ENCODE measurements at places on chromosomes 2 and 18. TPM values are rescaled to one million over a fixed set of nuclear protein-coding genes. Genes with fewer than 3 reads are reported as not detected.
A peak's percentile ranks its signal among the peaks of the same experiment; 100 is the strongest.

SF3B6 gene
- 89.5 TPM for total RNA-seq

UGT1A3 gene
- total RNA-seq: not detected

PARD3B gene
- 26.7 TPM for total RNA-seq

NETO1 gene
- not detected for total RNA-seq

TRIM43 gene
- not detected for total RNA-seq

DNA sequence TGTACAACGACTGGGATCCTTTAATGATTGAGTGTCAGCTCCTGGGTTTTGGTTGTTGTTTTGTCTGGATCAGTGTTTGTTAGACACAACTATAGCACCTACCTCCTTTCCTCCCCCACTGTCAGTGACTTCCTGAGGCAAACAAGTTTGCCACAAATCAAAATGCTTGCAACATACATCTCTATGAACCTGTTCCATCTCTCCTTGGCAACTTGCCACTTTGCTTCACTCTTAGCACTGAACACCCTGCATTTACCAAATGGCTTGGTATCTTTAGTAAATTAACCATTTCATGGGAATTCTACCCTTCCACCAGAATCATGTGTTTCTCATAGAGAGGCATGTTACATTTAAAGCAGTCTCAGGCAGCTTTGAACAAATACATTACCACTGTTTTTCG is 301.1 kb upstream of the TANK start:
- H3K36me3 ChIP-seq: no peaks in the 10 kb centered on the region
- H3K27ac ChIP-seq: no peak overlapping the region
- H3K4me1 ChIP-seq: peaks cover 10% of the 10 kb centered on the region
- no peaks in the 10 kb centered on the region for H3K27me3 ChIP-seq
- H3K4me3 ChIP-seq: no peak overlapping the region

DNA sequence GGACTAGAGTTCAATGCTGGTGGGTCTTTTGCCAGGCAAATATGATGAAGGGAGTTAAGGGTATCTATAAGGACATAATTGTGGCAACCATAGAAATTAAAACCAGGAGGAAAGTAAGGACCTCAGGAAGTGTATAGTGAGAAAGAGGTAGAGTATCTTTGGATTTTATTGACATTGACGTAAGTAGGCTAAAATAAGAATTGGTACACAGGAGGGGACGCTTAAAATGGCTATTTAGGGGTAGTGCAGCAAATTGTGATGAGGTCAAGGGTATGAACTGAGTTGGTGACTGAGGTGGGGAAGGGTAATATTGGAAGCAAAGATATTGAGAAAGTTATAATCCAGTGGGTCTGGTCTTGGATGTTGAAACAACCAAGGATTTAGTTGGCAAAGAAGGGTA is 42.7 kb downstream of the MARCHF7 start:
- no peak overlapping the region for H3K27ac ChIP-seq
- H3K4me1 ChIP-seq: peaks cover 22% of the 10 kb centered on the region
- H3K27me3 ChIP-seq: no peaks in the 10 kb centered on the region
- DNase-seq: no peak
- H3K36me3 ChIP-seq: peaks cover 43% of the 10 kb centered on the region

DNA sequence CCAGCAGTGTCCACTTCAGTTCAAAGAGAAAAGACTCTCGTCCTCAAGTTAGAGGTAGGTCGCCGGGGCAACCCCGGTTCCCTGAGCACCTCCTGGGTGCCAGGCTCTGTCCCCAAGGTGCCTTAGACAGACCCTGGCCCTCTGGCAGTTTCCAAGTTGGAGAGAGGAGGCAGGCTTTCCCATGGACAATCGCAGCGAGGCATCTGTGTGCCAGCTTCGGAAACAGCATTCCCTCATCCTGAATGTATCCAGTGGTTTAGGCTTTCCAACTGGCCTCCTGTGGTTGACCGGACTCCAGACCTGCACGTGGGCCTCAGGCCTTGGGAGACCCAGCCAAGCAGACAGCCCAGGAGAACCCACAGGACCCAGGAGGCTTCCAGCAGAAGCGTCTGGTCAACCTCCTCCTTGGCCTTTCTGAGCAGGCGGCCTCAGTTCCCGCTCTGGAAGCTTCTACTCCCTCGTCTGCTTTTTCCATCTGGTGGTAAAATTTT is 70.3 kb downstream of the KCNF1 start:
- no peak overlapping the region for H3K27ac ChIP-seq
- no peak for DNase-seq
- peaks cover 2% of the 10 kb centered on the region for H3K4me1 ChIP-seq
- H3K36me3 ChIP-seq: no peaks in the 10 kb centered on the region
- peaks cover 27% of the 10 kb centered on the region for H3K27me3 ChIP-seq
- no peak overlapping the region for H3K4me3 ChIP-seq

GRCh38 chr2:37896319-37896718 is 28.8 kb upstream of the RMDN2 start:
- no peaks in the 10 kb centered on the region for H3K27me3 ChIP-seq
- H3K27ac ChIP-seq: no peak overlapping the region
- H3K4me1 ChIP-seq: peaks cover 52% of the 10 kb centered on the region
- peaks cover 3% of the 10 kb centered on the region for H3K36me3 ChIP-seq
- no peak overlapping the region for H3K4me3 ChIP-seq

DNA sequence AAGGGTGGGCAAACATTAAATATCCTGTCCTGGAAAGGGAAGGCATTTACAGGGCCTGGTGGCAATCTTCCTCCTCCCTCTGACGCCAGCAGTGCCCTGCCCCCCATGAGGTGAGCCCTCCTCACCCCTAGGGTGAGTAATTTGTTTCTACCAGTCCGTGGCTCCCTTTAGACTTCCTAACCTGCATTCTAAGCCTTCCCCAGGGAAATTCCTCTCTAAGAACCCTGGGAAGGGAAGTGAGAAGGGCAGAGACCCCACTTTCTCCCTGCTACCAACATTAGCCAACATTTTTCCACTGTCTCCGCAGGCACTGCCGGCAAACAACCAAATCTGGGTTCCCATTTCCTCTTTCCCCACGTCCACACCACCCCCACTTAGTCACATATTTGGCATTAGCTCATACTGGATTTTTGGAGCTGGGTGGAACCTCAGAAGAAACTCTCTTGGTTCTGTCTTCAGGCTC is 69.3 kb downstream of the NRP2 start:
- peaks cover 24% of the 10 kb centered on the region for H3K36me3 ChIP-seq
- H3K27ac ChIP-seq: peak overlapping the region; percentile 9
- H3K27me3 ChIP-seq: no peaks in the 10 kb centered on the region

DNA sequence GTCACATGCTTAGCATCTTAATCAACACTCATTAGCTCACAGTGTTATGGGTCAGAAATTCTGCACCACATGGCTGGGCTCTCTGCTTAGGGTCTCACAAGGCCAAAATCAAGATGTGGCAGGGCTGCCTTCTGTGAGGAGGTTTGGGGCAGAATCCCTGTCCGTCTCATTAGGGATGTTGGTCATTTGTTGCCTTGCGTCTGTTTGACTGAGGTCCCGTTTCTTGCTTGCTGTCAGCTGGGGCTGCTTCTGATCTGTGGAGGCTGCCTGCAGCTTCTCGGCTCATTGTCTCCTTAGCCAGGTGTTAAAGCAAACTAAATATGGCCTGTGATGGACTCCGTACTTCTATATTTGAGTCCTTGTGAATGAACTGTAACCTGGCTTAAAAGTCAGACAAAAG is 146.5 kb downstream of the NDUFA10 start:
- DNase-seq: peak; percentile 62
- H3K27ac ChIP-seq: no peak overlapping the region
- H3K4me3 ChIP-seq: no peak overlapping the region
- H3K4me1 ChIP-seq: peaks cover 14% of the 10 kb centered on the region
- H3K36me3 ChIP-seq: no peaks in the 10 kb centered on the region

DNA sequence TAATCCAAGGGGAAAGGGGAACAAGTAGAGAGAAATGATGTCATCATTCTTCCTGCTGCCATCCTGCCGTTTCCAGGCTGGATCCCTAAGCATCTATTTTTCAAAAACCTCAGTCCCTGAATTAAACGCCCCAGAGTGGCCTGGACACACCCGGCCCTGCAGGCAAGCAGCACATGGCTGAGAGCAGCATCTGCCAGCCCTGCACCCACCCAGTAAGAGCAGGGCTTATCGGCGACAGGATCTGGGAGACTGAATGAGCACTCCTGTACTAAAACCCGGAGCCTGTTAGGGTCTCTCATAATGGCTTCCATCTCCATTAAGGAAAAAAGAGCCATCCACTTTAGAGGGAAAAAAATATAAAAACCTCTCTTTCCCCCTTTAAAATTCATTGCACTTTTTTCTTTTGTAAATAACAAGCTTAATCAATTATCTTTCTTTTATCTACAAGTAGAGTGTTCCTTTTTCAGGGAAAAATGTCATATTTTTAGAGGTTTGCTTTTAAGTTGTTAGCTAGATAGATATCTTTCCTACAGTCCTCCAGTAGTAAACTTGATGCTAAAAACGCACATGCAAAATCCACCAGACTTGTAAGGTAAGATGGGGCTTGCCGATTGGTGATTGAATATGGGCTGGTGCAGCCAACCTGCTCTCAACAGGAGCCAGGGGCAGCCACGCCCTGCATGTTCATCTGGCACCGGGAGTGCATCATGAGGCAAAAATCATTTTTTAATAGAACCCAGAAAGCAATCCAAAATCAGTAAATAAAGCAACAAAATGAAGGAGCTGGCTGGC is 457.8 kb downstream of the EIPR1 start:
- H3K4me3 ChIP-seq: no peak overlapping the region
- no peak for DNase-seq
- H3K4me1 ChIP-seq: no peaks in the 10 kb centered on the region
- no peak overlapping the region for H3K27ac ChIP-seq
- H3K27me3 ChIP-seq: no peaks in the 10 kb centered on the region

- H3K27me3 ChIP-seq: peaks cover 10% of the 10 kb centered on the region
- H3K4me3 ChIP-seq: no peak overlapping the region
- H3K27ac ChIP-seq: no peak overlapping the region
- H3K4me1 ChIP-seq: peaks cover 3% of the 10 kb centered on the region
Measured at GRCh38 chr2:55482186-55482884, 37.2 kb upstream of the CFAP36 start.

All from osteocyte (in vitro differentiated cells).